ENCODE measurements at places on chromosomes 2 and 18. TPM values are rescaled to one million over a fixed set of nuclear protein-coding genes. Genes with fewer than 3 reads are reported as not detected.

The ARL4C gene
- total RNA-seq, result 43.4 TPM

The OTOS gene
- total RNA-seq, result not detected

The DPP10 gene
- total RNA-seq, result not detected

The NAT8 gene
- not detected for total RNA-seq

The ANKRD30B gene
- total RNA-seq, result not detected

The C2orf66 gene
- 1.0 TPM for total RNA-seq

The CACNB4 gene
- total RNA-seq, result 0.32 TPM

The TYMS gene
- total RNA-seq, result 414 TPM

The PSMG2 gene
- total RNA-seq, result 105 TPM

The KCNG3 gene
- not detected for total RNA-seq

The CFC1 gene
- total RNA-seq, result not detected

The CFAP221 gene
- not detected for total RNA-seq

Measured in activated T-helper 17 cell treated with anti-CD3 and anti-CD28 coated beads, Interleukin-2, amount 50 U/mL, for 72 hours (primary cell).